ENCODE measurements at places on chromosomes 5 and 9. TPM values are rescaled to one million over a fixed set of nuclear protein-coding genes. Genes with fewer than 3 reads are reported as not detected.
A peak's percentile ranks its signal among the peaks of the same experiment; 100 is the strongest.

GRCh38 chr9:87854580-87854955, 28.1 kb upstream of the SPATA31E1 start:
- no peaks in the 10 kb centered on the region for H3K27me3 ChIP-seq
- DNase-seq: no peak
- H3K4me3 ChIP-seq: no peak overlapping the region
- H3K27ac ChIP-seq: no peak overlapping the region

C5orf58 gene
- not detected for total RNA-seq

TRPM3 gene
- total RNA-seq: not detected

DNA sequence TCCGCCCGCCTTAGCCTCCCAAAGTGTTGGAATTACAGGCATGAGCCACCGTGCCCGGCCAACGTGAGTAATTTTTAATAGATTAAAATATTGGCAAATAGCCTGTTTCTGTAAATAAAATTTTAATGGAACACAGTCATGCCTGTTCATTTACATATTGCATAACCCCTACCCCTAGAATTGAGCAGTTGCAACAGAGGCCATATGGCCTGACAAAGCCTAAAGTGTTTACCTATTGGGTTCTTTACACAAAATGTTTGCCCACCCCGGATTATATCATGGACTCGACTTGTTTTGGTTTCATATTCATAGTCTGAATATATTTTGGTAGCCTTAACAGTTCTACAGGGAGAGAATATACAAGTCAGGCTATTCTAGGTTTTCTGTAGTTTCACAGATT, 5.3 kb downstream of the NSA2 start:
- peaks cover 6% of the 10 kb centered on the region for H3K4me1 ChIP-seq
- peaks cover 88% of the 10 kb centered on the region for H3K36me3 ChIP-seq
- no peaks in the 10 kb centered on the region for H3K27me3 ChIP-seq
- H3K4me3 ChIP-seq: no peak overlapping the region
- DNase-seq: no peak
- no peak overlapping the region for H3K27ac ChIP-seq

RANBP3L gene
- 0.17 TPM for total RNA-seq

- no peak for DNase-seq
- H3K4me3 ChIP-seq: no peak overlapping the region
- no peaks in the 10 kb centered on the region for H3K27me3 ChIP-seq
- no peaks in the 10 kb centered on the region for H3K4me1 ChIP-seq
- H3K36me3 ChIP-seq: no peaks in the 10 kb centered on the region
Observed at GRCh38 chr5:99544356-99544755, 615.5 kb upstream of the CHD1 start.

TAF11L5 gene
- not detected for total RNA-seq

LCN9 gene
- not detected for total RNA-seq

DNA sequence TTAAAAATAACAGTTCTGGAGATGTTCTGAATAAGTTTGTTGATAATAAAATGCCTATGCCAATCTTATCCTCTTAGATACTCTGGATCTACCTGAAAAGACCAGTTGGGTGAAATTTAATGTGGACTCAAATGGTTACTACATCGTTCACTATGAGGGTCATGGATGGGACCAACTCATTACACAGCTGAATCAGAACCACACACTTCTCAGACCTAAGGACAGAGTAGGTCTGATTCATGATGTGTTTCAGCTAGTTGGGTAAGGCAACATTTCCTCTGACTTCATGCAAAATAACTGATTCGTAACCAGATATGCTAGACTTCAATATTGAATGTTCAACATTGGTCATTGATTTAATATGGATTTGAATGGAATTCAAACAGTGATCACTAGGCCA, 27.0 kb downstream of the ERAP2 start:
- no peak overlapping the region for H3K27ac ChIP-seq
- DNase-seq: no peak
- no peaks in the 10 kb centered on the region for H3K4me1 ChIP-seq

DNA sequence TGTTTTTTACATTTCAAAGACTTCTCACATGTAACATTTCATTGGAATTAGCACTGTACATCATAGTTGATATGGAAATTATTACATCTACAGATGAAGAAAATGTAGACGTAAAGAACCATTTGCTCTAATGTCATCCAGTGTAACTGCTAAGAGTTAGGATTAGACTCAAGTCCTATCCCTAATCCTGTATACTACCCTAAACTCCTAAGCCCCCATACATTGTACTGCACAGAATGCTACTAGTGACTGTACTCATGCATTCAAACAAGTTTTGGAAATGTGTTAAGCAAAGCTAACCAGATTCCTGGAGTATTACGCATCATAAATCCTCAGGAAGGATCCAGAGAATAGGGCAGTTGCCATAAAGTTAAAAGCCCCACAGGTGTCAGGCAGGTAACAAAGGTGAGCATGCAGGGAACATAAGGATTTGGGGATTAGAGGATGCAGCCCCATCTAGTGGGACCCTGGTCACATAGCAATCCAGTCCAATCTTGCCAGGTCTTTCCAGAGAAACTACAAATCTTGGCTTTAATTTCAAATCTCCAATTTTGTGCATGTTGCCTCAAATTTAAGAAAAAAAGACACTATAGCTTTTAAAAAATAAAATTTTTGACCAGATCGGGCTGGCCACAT, 32.0 kb downstream of the HAVCR1 start:
- no peaks in the 10 kb centered on the region for H3K4me1 ChIP-seq
- no peak overlapping the region for H3K27ac ChIP-seq
- H3K27me3 ChIP-seq: no peaks in the 10 kb centered on the region
- no peaks in the 10 kb centered on the region for H3K36me3 ChIP-seq
- no peak for DNase-seq
- H3K4me3 ChIP-seq: no peak overlapping the region

- no peaks in the 10 kb centered on the region for H3K27me3 ChIP-seq
- no peaks in the 10 kb centered on the region for H3K36me3 ChIP-seq
- no peak for DNase-seq
- H3K27ac ChIP-seq: no peak overlapping the region
Observed at GRCh38 chr9:14992081-14992480, 81.9 kb upstream of the FREM1 start.

- no peak overlapping the region for H3K4me3 ChIP-seq
- H3K27ac ChIP-seq: no peak overlapping the region
- H3K27me3 ChIP-seq: no peaks in the 10 kb centered on the region
- H3K4me1 ChIP-seq: peaks cover 4% of the 10 kb centered on the region
Observed at GRCh38 chr9:99023831-99024230, 80.1 kb downstream of the COL15A1 start.

DNA sequence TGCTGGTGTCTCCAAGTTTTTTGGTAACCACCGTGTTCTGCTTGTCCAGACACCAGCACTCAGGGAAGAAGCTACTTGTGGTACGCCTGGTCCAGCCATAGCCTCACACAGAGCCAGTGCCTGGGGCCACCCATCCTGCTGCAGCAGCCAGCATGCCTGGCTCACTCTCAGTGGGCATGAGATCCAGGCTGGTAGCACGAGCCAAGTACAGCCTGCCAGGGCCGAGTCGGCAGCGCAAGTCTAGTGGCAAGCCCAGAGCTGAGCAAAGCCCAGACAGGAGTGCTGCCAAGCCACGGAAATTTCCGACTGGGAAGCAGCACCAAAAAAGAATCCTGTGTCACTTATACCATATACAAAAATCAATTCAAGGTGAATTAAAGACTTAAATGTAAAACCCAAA, 36.3 kb upstream of the FBXL17 start:
- peaks cover 3% of the 10 kb centered on the region for H3K4me1 ChIP-seq
- H3K4me3 ChIP-seq: peak overlapping the region; percentile 19
- H3K27me3 ChIP-seq: no peaks in the 10 kb centered on the region

DNA sequence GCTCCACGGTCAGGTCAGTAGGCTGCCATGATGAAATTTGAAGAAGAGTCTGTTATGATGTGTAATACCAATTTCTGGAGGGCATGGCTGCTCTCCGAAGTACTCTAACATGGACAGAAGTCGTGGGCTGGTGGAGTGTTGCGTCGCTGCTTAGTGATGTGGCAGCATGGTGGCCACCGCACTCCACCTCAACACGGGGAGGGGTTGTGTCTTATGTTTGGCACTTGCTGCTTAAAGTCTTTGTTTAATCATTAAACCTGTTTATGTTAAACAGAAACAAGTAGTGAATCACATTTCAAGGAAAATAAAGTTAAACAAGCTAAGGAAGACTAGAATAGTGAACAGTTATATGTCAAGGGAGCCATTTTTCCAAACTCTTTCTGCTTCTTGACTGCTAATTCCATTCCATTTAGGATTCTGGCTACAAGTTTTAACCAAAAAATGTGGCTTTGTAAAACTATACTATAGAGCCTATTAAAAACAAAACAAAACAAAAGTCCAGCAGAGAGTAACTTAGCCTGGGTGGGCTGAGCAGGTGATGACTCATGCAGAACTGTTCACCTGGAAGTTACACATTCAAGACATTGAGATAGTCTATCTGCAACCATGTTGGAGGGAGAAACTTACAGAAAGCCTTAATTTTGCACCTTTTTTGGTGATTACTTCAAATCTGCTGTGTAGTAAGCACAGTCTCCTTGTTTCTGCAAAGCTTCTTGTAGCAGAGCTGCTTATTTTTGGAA, 9.5 kb downstream of the HABP4 start:
- H3K27ac ChIP-seq: no peak overlapping the region
- no peak overlapping the region for H3K4me3 ChIP-seq
- H3K27me3 ChIP-seq: no peaks in the 10 kb centered on the region
- no peak for DNase-seq

GRCh38 chr5:40646266-40646665, 33.4 kb upstream of the PTGER4 start:
- no peaks in the 10 kb centered on the region for H3K36me3 ChIP-seq
- H3K4me1 ChIP-seq: no peaks in the 10 kb centered on the region
- no peak overlapping the region for H3K4me3 ChIP-seq
- no peaks in the 10 kb centered on the region for H3K27me3 ChIP-seq
- no peak for DNase-seq

DNA sequence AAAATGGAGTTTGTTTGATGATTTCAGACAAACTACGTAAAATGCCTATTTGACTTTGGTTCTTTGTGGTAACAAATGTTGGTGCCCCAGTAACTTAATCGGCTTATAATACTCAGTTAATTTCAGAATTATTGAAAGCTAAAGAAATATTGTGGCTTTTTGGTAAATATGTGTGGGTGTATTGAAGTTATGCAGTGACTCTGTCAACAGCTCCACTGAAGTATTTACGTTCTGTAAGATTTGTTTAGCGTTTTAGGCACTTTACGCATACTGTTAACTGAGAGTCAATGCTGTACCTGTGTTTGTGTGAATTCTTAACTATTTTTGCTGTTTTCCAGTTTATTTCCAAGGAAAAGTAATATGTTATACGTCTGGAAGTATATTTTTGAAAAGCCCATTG, 2.2 kb downstream of the RAD23B start:
- H3K27me3 ChIP-seq: no peaks in the 10 kb centered on the region
- peak overlapping the region; percentile 100 for H3K27ac ChIP-seq
- peaks cover 38% of the 10 kb centered on the region for H3K4me1 ChIP-seq
- DNase-seq: no peak
- H3K36me3 ChIP-seq: no peaks in the 10 kb centered on the region

GRCh38 chr9:84781458-84781857, 111.9 kb downstream of the NTRK2 start:
- no peaks in the 10 kb centered on the region for H3K27me3 ChIP-seq
- H3K27ac ChIP-seq: no peak overlapping the region
- no peak overlapping the region for H3K4me3 ChIP-seq
- DNase-seq: no peak
- no peaks in the 10 kb centered on the region for H3K4me1 ChIP-seq
- H3K36me3 ChIP-seq: no peaks in the 10 kb centered on the region

IL6ST gene
- total RNA-seq: 180 TPM

GRCh38 chr9:536597-537511, 304.6 kb upstream of the DMRT1 start:
- H3K27me3 ChIP-seq: no peaks in the 10 kb centered on the region
- no peaks in the 10 kb centered on the region for H3K36me3 ChIP-seq
- H3K4me3 ChIP-seq: peak overlapping the region; percentile 17

DNA sequence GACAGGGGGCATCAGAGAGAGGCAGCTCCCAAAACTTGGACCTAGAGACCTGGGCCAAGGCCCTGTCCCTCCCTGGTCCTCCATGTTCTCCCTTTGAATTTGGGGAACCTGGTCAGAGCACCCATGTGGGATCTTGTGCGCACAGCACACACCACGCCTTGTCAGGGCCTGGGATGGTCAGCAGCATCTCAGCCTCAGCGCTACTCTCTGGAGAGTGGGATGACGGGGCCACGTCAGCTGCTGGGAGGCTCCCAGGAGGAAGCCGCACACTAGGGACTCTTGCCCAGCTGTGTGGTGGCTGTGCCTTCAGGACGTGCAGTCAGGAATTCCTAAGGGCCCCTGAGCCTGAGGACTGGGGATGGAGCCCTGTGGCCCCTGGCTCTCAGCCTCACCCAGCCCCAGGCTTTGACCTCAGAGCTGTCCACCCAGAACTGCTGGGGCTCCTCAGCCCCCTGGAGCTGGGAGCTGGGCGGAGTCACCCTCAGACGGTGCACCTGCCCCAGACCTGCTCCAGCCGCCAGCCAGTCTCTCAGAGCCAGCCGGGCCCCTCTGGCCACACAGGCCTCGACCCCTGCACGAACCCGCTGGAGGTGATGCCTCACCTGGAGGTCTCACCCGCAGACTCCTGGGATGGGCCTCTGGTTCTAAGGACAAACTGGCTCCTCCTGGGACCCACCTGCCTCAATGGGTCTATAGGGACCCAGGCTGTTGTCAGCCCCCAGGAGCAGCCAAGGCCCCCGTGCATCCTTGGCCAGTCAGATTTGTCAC, 38.3 kb upstream of the EGFL7 start:
- no peaks in the 10 kb centered on the region for H3K27me3 ChIP-seq
- H3K4me3 ChIP-seq: no peak overlapping the region
- H3K27ac ChIP-seq: no peak overlapping the region
- H3K4me1 ChIP-seq: peaks cover 21% of the 10 kb centered on the region
- DNase-seq: peak; percentile 18

SNCAIP gene
- 0.27 TPM for total RNA-seq

WWC1 gene
- total RNA-seq: 0.25 TPM

GRCh38 chr5:10578869-10579268, 15.0 kb downstream of the ANKRD33B start:
- no peaks in the 10 kb centered on the region for H3K27me3 ChIP-seq
- DNase-seq: no peak
- H3K4me3 ChIP-seq: no peak overlapping the region
- peaks cover 25% of the 10 kb centered on the region for H3K4me1 ChIP-seq
- no peaks in the 10 kb centered on the region for H3K36me3 ChIP-seq
- no peak overlapping the region for H3K27ac ChIP-seq

DNA sequence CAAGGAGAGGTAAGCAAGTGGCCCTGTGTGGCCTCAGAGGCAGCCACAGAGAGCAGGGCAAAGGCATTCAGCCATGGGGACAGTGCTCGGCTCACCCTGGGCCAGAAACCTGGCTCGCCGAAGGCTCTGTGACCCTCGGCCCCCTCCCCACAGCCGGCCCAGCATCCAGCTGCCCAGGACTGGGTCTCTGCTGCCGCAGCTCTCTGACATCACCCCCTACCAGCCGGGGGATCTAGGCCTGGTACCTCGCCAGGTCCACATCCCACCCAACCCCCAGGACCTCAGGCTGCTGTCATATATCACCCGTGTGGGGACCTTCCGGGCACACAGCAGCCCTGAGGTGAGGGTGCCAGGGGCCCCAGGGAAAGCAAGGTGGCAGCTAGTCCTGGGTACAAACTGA, 2.6 kb downstream of the PTRH1 start:
- peaks cover 15% of the 10 kb centered on the region for H3K4me1 ChIP-seq
- H3K36me3 ChIP-seq: no peaks in the 10 kb centered on the region
- H3K27ac ChIP-seq: no peak overlapping the region
- no peak overlapping the region for H3K4me3 ChIP-seq
- DNase-seq: no peak

OR1L1 gene
- not detected for total RNA-seq
